ENCODE measurements at places on chromosomes 7 and 10.

DNA sequence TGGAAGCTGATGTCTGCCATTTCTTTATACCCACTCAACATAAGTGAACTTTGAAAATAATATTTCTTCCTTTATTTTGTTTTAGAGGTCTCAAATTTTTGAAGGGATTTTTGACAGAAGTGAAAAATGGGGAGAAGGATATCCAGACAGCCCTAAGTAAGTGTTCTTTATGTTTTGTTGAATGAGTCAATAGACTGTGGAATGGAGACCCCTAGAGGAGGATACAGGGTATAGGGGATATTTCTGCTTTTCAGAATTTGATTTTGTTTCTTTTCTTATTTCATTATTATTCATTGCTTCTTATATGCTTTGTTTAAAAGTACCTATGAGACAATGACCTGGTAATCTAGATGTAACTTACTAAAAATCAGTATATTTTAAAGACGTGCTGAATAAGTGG lies 34.4 kb downstream of the PLEKHA8 start:
- no peak for DNase-seq

DNA sequence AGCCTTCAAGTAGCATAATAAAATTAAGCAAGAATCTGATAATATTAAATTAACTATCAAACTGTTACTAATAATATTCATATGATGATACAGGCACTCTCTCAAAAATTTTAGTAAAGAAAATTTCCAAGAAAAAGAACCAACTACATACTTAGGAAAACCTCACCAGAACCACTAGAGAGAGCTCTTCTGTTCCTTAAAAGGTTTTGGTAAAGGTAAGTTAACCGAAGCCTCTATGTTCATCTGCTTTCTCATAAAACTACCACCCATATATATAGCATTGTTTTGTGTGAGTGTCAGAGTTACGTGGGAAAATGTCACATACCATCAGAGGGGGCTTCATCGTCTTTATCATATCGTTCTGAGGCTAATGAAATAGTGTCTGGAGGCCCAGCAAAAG lies 20.7 kb downstream of the SKAP2 start:
- DNase-seq: no peak

DNA sequence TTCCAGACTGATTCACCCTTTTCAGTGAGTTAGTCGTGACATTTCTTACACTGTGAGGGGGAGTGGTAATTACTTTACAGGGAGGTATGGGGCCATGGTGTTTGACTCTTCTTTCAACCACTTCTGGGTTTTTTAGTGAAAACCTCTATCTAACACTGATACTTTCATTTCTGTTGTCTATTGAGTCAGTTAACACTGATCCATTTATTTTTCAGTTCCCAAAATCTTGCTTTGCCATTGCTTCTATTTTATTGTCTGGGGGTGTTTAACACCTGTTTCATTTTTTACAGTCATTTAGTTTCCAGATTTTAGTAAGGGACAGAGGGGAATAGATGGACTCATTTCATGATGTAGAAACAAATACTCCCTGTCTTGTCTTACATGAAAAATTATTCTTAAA lies 61.5 kb downstream of the HELLS start:
- DNase-seq: no peak

GRCh38 chr7:87341441-87341840 lies 4.0 kb upstream of the CROT start:
- DNase-seq: no peak

- DNase-seq: no peak
These were observed 37.2 kb downstream of the KAT6B start for GRCh38 chr10:74863551-74863950.

- DNase-seq: no peak
These were observed 124.1 kb downstream of the MAD1L1 start for GRCh38 chr7:2108501-2109250.

DNA sequence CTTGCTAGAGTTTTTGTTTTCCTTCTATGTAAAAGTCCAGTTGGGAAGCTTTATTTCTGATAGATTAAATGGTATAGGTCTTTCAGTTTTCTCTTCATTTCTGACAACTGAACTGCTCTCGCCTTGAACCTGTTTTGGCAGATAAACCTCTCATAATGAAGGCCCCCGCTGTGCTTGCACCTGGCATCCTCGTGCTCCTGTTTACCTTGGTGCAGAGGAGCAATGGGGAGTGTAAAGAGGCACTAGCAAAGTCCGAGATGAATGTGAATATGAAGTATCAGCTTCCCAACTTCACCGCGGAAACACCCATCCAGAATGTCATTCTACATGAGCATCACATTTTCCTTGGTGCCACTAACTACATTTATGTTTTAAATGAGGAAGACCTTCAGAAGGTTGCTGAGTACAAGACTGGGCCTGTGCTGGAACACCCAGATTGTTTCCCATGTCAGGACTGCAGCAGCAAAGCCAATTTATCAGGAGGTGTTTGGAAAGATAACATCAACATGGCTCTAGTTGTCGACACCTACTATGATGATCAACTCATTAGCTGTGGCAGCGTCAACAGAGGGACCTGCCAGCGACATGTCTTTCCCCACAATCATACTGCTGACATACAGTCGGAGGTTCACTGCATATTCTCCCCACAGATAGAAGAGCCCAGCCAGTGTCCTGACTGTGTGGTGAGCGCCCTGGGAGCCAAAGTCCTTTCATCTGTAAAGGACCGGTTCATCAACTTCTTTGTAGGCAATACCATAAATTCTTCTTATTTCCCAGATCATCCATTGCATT lies 27.1 kb downstream of the MET start:
- no peak for DNase-seq

DNA sequence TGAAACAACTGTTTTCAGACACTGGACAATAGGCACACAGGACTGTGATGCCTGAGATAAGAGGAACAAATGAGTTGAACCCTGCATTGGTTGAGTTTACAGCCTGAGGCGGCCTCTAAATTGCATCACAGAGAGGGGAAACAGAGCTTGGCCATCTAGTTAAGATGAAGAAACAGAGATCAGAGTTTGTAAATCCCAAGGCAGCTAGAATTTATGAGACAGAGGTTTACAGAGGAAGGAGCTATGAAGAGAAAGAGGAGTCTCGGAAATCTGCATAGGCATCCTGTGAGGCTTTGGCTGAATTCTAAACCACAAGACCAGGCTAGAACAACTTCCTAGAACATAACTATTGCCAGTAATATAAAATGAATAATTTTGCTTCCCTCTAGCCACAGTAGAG lies 41.0 kb upstream of the OIT3 start:
- no peak for DNase-seq

- no peak for DNase-seq
These were observed 819 bp downstream of the UNCX start for GRCh38 chr7:1233333-1234048.

DNA sequence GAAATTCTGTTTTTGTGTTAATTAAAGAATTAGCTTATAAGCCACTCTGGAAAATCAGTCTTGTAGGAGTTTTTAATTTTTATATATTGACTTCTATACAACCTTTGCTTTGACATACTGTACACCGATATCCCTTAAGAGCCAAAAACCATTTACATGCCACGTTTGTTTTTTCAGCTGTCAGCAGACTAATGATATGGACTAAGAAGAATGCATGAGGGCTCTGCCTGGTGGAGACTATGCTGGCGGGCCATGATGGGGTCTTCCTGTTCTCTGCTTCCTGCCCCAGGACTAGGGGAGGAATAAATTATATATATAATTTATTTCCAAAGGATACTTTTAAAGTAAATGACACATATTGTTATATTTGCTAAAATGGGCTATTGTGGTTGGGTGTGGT lies 96.3 kb downstream of the CDK14 start:
- no peak for DNase-seq

DNA sequence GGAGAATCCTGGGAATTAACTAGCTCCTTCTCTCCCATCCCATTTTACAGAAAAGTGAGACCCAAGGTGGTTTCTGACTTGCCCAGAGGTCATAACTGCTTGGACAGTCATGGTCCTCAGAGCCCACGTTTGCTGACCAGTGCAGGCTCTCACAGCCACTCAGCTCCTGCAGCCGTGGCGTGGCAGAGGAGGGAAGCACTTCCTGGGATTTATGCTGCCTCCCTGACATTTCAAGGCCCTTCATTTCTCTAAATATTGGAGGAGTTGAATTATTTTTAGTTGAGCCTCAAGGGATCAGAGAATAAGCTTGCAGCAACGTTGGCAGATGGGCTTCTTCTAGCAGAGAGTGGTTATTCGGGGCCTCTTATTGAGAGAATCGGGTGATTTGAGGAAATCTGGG lies 77.1 kb downstream of the LHPP start:
- DNase-seq: no peak

DNA sequence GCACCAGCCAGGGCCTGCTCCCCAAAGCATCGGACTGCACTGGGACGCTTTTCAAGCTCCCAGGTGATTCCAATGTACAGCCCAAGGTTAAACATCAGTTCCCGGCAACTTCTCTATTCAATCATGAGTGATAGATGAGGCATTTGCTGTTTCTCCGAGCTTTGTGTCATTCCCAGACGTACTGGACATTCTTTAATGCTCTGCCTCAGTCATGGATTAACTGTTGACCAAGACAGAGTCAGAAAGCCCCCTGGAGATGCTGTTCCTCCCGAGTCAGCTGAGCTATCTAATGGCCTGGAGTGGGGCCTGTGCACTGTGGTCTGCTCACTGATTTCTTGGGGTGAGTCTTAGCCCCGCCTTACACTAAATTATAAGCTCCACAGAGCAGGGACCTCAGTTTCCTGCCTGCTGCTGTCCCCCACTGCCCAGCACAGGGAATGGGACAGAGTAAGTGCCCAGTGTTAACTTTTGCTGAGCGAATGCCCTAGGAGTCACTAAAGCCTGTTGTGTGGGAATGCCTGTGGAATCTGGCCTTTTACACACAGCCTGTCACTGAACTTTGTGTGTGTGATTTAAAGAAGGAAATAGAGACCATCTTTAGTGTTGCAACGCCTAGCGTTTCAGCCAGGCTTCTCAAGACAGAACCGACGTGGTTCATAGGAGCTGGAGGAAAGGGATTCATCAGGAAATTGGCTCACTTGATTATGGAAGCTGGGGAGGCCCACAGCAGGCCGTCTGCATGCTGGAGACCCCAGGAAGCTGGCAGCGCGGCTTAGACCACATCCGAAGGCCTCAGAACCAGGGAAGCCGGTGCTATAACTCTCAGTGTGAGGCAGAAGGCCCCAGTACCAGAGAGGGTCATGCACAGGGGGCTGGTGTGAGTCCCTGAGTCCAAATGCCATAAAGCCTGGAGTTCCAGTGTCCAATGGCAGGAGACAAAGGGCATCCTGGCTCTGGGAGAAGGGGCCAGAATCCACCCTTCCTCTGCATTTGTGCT lies 29.3 kb upstream of the RNF32 start:
- DNase-seq: no peak

DNA sequence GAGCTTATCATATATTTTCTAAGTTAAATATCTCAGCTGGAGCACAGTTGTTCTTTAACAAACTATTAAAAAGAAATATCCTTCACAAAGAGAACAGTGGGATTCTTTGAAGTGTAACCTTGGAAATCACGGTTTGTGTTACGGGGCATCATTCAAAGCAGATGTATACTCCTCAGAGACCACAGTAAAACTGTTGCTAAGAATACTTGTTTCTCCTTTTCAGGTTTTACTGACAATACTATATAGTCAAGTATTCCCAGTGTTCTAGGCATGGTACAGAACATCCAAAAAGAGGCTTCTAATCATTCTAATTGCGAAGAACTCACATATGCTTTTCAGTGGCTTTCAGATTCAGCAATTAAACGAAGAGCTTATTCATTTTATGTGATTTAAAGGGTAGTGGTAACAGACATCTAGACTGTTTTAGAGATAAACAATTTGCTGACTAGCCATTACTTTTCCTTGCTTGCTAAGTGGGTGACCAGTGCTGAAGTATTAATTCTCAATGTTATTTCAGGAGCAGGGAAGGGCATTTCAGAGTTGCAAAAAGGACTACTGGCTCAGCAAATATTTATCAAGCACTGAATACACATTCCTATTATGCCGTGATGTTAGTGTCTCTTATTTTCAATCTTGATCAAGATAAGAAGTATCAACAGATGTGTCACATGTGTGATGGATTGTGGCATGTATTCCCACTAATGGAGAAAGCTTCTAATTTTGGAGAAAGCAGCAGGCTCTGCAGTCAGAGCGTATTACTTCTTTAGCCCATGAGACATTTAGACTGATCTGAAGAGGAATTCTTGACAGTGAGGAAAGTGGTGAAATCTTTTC lies 236.8 kb downstream of the RNLS start:
- DNase-seq: no peak

- DNase-seq: peak; percentile 62
These were observed 163.6 kb downstream of the PIP4K2A start for GRCh38 chr10:22550732-22551131.

DNA sequence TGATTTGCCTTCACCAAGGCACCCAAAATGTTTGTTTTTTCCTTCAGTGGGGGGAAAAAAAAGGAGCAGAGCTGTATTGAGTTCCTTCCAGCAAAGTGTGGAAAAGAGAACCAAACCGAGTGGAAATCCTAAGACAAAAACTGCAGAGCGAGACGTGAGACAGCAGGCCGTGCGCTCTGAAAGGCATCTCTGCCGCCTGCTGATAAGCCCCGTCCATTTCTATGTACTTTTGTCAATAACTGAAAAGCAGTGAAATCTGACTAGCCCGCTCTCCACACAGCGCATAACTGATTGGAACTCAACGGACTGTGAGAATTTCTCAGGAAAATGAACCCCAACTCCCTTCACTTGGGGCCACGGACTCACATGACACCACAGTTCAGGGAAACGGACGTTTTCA lies 83.2 kb downstream of the COBL start:
- no peak for DNase-seq

DNA sequence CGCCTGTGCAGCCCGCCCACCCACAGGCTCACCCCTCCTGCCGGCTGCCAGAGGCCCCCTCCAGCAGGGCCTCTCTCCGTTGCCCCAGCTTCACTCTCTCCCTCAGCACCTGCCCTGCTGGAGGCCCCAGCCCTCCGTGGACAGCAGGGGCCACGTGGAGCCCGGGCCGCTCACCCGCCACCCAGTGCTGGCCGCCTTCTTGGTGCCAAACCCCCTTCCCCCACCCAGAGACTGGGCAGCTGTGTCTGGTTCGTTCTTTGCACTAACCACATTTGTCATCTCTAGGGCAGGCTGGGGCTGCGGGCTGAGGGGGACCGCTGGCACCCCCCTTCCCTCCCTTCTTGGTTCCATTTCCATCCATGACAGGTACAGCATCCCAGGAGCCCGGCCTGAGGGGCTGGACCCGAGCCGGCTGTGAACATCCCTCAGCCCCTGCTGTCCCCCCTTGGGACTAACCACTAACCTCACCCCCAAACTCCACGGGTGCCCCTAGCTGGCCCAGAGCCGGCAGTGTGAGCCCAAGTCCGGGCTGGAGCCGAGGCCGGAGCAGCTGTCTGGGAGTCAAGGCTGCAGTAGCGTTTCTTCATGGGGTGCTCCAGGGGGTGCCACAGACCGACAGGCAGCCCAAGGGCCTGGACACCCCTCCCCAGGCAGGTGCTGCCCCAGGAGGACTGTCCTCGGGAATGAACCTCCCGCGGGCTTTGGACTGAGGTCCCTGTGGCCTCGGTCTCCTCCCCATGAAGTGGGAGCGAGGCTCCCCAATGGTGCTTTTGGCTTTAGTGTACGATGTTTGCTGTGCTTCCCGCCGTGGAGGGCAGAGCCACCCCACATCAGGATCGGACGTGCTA lies 25.5 kb upstream of the AMZ1 start:
- no peak for DNase-seq

GRCh38 chr7:28939367-28939766 lies 18.8 kb downstream of the TRIL start:
- no peak for DNase-seq

- DNase-seq: no peak
These were observed 25.8 kb upstream of the ZNF488 start for GRCh38 chr10:47409866-47410256.

- DNase-seq: no peak
These were observed 204.5 kb upstream of the PLXDC2 start for GRCh38 chr10:19611775-19612174.

GRCh38 chr7:93148144-93148543 lies at the start of gene SAMD9L:
Gene SAMD9L, minus strand, starts transcription at chr7:93148385. Its CDS starts 12,414 bp downstream, at chr7:93135971.
- DNase-seq: no peak

- no peak for DNase-seq
These were observed 1150.3 kb downstream of the TYW1 start for GRCh38 chr7:68146983-68147382.

Data from activated CD8-positive, alpha-beta memory T cell treated with anti-CD3 and anti-CD28 coated beads for 1 hour (primary cell).